Glutamatergic neuron (in vitro differentiated cells): ENCODE measurements at places on chromosomes 4 and X. TPM values are rescaled to one million over a fixed set of nuclear protein-coding genes. Genes with fewer than 3 reads are reported as not detected.

GRCh38 chrX:153647461-153648357, 706 bp downstream of the DUSP9 start:
- DNase-seq = no peak

DNA sequence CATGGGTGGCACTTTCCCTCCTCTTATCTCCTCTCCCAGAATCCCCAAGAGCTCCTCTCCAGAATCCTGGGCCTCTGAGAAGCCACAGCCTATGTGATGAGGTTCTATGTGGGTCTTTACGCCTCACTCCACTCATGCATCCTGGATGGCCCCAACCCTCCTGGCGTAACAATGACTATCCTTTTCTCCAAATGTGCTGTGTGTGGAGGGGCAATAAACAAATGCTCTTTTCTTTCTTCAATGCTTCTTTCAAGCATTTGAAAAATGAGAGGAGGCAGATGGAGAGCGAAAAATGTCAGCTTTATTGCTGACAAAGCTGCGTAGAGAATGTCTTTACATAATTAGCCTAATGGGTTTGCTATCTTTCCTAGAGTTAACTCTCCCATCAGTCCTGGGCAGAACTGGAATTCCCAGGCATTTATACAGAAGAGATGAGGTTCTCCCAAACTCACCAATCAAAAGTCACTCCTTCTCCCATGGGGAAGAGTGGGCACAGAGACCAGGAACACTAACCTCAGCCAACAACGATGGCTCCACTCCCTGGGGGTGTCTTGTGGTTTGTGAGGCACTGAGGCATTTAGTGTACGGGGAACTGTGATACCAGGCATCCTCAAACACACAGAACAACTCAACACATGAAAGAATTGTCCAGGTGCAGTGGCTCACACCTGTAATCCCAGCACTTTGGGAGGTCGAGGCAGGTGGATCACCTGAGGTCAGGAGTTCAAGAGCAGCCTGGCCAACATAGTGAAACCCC, 118.9 kb upstream of the SLC34A2 start:
- DNase-seq = no peak

DNA sequence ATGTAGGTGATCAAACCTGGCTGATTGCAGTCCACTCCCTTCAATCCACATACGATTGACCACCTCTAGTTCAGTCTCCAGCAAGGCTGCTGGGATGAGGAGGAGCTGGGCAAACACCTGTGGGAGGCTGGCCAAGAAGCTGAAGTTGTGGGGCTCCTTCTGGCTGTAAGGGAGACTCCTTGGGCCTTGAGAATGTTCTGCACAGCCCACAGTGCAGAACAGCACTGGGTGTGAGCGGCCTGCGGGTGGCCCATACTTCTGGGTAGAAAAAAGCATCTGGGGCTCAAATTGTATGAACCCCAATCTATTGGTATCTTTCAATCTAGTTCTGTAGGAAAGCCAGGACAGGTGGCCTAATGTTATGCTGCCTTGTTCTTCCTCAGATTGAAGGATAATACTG, 1608.8 kb upstream of the PCDH10 start:
- DNase-seq = no peak

The GLRA3 gene
- total RNA-seq = not detected
